ENCODE measurements at places on chromosomes 7 and 10.

- no peak for DNase-seq
Measured at GRCh38 chr7:150740053-150740452, 2.8 kb downstream of the GIMAP5 start.

- DNase-seq: no peak
Measured at GRCh38 chr10:81036257-81036656, 498.6 kb downstream of the SH2D4B start.

- DNase-seq: no peak
Measured at GRCh38 chr10:74328388-74328787, 177.4 kb downstream of the ADK start.

GRCh38 chr10:122248356-122249302 lies 22.5 kb upstream of the BTBD16 start:
- no peak for DNase-seq

- no peak for DNase-seq
Measured at GRCh38 chr10:131841131-131841660, 59.6 kb upstream of the PPP2R2D start.

- no peak for DNase-seq
Measured at GRCh38 chr10:31875608-31876007, 53.0 kb downstream of the ARHGAP12 start.

- no peak for DNase-seq
Measured at GRCh38 chr7:108425714-108426275, 30.4 kb downstream of the NRCAM start.

DNA sequence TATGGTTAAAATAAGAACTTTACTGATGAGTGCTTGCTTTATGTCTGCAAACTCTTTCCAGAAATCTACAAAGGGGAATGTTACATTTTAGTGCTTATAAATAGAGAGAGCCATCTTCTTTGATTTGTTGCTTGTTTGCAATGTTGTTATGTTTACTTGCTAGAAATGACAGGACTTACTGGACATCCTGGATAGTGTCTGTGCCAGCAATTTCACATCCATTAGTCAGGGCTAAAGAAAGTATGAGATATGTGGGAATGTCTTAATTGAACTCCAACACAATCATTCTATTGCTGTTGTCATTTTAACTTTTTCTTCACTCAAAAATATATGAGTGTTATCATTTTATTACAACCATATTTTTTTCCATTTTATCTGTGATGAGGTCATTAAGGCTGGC lies 453.2 kb downstream of the TNS3 start:
- DNase-seq: no peak

- DNase-seq: no peak
Measured at GRCh38 chr7:84535580-84536270, 341.1 kb upstream of the SEMA3A start.

Measured in activated CD4-positive, CD25-positive, alpha-beta regulatory T cell treated with anti-CD3 and anti-CD28 coated beads, Interleukin-2, amount 50 U/mL, for 72 hours (primary cell).